Ovary (tissue), 10 donors: ENCODE measurements at places on chromosomes 5 and 9. TPM values are rescaled to one million over a fixed set of nuclear protein-coding genes. Genes with fewer than 3 reads are reported as not detected.

The HAPLN1 gene
- total RNA-seq: not detected

The CTSV gene
- total RNA-seq: not detected

The PTGER4 gene
- total RNA-seq: 0.66 TPM

The GRIA1 gene
- 1.4 TPM for total RNA-seq

The NPR3 gene
- 6.7 TPM for total RNA-seq

The TAL2 gene
- not detected for total RNA-seq

The FAM200C gene
- total RNA-seq: 10.2 TPM

The PCDHGB1 gene
- total RNA-seq: 9.3 TPM

The NDUFS4 gene
- 78.6 TPM for total RNA-seq

The ZDHHC11 gene
- total RNA-seq: 8.0 TPM

The IL33 gene
- 5.7 TPM for total RNA-seq

The PLGRKT gene
- total RNA-seq: 24.6 TPM

The IFNK gene
- total RNA-seq: not detected

The SH3RF2 gene
- total RNA-seq: 0.50 TPM

GRCh38 chr5:173243831-173244305, 8.9 kb upstream of the NKX2-5 start:
- no peak for DNase-seq
- H3K36me3 ChIP-seq: no peaks in the 10 kb centered on the region
- no peak overlapping the region for H3K4me3 ChIP-seq
- H3K27me3 ChIP-seq: no peaks in the 10 kb centered on the region

GRCh38 chr5:179986328-179986727, 78.6 kb upstream of the TBC1D9B start:
- H3K27ac ChIP-seq: no peak overlapping the region
- H3K4me1 ChIP-seq: no peaks in the 10 kb centered on the region
- no peak for DNase-seq
- no peaks in the 10 kb centered on the region for H3K27me3 ChIP-seq

DNA sequence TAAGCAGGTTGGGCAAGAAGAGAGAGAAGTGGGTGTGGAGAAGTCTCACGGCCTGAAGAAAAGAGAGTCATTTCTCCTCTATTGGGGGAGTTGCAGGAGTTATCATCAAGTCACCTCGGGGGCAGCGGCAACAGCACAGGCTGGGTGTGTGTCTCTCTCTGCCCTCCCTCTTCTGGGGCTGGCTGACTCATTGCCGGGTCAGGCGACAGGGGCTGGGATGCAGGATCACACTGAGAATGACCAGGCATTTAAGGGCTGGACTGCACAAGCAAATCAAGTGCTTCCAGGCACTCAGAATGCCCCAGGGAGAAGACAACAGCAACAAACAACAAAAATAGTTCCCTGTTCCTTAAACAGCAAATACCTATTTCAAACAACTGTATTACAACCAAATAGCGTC, 6.3 kb upstream of the EQTN start:
- DNase-seq: peak; percentile 23
- H3K27me3 ChIP-seq: no peaks in the 10 kb centered on the region
- H3K4me1 ChIP-seq: no peaks in the 10 kb centered on the region
- no peaks in the 10 kb centered on the region for H3K36me3 ChIP-seq

DNA sequence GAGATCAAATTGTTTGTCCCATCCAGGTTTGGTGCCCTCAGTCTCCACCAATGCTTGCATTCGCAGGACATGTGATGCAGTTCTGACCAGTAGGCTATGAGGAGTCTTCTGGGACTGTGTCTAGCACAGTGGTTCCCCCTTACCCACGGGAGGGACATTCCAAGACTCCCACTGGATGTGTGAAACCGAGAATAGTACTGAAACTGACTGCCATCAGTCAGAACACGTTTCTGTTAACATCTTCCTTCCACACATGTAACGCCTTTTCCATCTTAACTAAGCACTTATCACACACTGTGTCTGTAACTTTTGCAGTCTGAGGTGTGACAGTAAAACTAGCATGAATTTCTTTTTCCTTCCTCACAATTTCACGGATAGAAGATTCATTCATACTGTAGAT, 74.7 kb downstream of the PTTG1 start:
- no peaks in the 10 kb centered on the region for H3K27me3 ChIP-seq
- no peaks in the 10 kb centered on the region for H3K4me1 ChIP-seq
- H3K27ac ChIP-seq: no peak overlapping the region
- H3K4me3 ChIP-seq: no peak overlapping the region
- no peaks in the 10 kb centered on the region for H3K36me3 ChIP-seq

DNA sequence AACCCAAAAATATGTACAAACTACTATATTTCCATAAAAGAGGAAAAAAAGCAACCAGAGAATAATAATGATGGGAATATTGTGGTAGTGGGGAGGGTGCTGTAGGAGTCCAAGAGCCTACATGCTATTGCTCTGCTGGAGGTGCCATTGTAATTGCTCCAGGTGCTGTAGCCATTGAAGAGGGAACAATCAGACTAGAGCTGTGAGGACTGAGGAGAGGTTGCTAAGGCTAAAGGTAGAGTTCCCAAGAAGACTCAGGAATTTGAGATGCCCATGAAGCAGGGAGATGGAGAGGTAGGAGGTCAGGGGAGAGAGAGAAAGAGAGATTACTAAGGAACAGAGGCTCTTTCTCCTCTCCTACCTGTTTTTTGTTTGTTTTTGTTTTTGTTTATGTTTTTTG, 394.0 kb downstream of the DMRTA1 start:
- no peak overlapping the region for H3K4me3 ChIP-seq
- H3K27ac ChIP-seq: no peak overlapping the region
- H3K36me3 ChIP-seq: no peaks in the 10 kb centered on the region
- H3K27me3 ChIP-seq: no peaks in the 10 kb centered on the region
- no peaks in the 10 kb centered on the region for H3K4me1 ChIP-seq

DNA sequence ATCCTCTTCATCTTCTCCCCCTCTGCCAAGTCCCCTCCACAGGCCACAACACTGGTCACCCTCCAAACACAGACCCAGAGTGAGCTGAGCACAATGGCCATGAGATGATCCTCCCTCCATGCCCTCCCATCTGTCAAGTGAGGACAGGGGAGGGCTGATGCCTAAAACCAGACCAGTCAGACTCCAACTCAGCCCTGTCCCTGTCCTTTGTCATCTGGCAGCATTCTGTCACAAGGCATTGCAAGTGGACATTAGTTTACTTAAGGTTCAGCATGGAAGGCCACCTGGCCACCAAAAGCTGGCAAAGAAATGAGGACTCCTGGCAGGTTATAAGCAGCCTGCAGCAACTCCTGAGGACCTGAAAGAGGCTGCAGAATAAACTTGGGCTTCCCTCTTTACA, 136.2 kb upstream of the SLC30A5 start:
- peaks cover 2% of the 10 kb centered on the region for H3K4me1 ChIP-seq
- no peaks in the 10 kb centered on the region for H3K36me3 ChIP-seq
- DNase-seq: no peak
- no peak overlapping the region for H3K27ac ChIP-seq
- H3K4me3 ChIP-seq: no peak overlapping the region

DNA sequence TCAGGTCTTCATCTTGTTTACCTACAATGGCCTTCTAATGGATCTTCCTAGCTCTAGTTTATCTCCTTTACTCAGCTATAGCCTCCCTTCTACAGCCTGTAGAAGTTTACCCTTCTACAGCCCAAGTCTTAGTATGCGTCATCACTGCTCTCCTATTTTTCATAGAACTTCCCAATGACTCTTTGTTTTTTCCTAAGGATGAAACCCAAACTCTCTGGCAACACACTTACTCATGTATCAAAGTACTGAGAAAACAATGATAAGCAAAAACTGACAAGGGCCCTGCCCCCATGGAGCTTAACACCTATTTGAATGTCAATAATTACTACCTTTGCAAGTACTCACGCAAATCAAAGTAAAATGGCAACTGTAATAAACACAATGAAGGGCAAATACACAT, 33.7 kb downstream of the LEAP2 start:
- peaks cover 1% of the 10 kb centered on the region for H3K4me1 ChIP-seq
- no peaks in the 10 kb centered on the region for H3K36me3 ChIP-seq
- DNase-seq: no peak
- no peak overlapping the region for H3K27ac ChIP-seq
- H3K4me3 ChIP-seq: no peak overlapping the region

- peak; percentile 11 for DNase-seq
- H3K36me3 ChIP-seq: no peaks in the 10 kb centered on the region
- no peak overlapping the region for H3K27ac ChIP-seq
- H3K4me3 ChIP-seq: peak overlapping the region; percentile 1
- no peaks in the 10 kb centered on the region for H3K4me1 ChIP-seq
These were observed 18.6 kb upstream of the IFNB1 start for GRCh38 chr9:21096172-21096900.

GRCh38 chr9:130766927-130767307, 68.1 kb upstream of the ABL1 start:
- no peak for DNase-seq
- H3K4me3 ChIP-seq: no peak overlapping the region
- peaks cover 7% of the 10 kb centered on the region for H3K4me1 ChIP-seq
- H3K27me3 ChIP-seq: no peaks in the 10 kb centered on the region
- H3K27ac ChIP-seq: no peak overlapping the region

GRCh38 chr5:27093279-27093678, 54.9 kb upstream of the CDH9 start:
- no peak for DNase-seq
- H3K36me3 ChIP-seq: no peaks in the 10 kb centered on the region
- no peaks in the 10 kb centered on the region for H3K27me3 ChIP-seq
- no peaks in the 10 kb centered on the region for H3K4me1 ChIP-seq
- H3K4me3 ChIP-seq: no peak overlapping the region

DNA sequence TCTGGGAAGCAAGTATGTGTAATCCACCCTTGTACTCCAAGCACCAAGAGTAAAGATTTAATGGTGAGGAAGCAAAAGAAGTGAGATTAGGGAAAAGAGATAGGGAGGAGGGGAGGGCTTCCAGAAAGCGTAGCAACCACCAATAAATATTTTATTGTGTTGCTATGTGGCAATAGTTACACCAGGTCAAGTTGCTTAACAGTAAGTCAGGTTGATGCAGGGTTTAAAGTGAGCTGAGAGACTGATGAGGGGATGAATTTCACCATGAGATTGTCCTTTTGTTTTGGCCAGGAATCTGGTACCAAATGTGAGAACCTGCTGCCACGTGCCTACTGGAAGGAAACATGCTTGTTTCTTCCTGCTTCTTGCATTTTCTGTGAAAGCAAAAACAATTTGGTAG, 62.7 kb downstream of the PCSK5 start:
- no peaks in the 10 kb centered on the region for H3K36me3 ChIP-seq
- no peak for DNase-seq
- no peaks in the 10 kb centered on the region for H3K27me3 ChIP-seq
- no peak overlapping the region for H3K4me3 ChIP-seq

DNA sequence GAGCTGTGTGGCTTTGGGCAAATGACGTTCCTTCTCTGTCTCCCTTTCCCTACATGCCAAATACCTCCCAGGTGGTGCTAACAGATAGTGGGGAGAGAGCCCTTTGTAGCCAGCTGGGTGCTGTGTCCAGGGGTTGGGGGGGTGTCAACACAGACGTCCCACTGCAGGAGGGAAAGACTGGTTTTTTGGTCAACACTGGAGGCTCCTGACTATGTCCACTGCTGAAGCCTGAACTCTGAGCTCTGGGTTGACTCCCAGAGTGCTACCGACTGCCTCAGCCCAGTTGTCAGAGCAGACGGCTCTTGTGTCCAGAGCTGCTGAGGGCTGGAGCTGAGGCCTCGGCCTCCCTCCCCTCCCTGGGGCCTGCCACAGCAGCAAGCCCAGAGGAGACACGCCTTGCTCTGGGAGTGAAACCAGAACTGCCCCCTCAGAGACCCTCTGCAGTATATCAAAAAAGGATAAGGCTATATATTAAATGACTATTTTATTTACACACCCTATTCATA, 14.8 kb upstream of the SLC25A51 start:
- no peaks in the 10 kb centered on the region for H3K36me3 ChIP-seq
- H3K4me3 ChIP-seq: no peak overlapping the region
- no peak overlapping the region for H3K27ac ChIP-seq
- DNase-seq: no peak
- H3K27me3 ChIP-seq: no peaks in the 10 kb centered on the region
- peaks cover 4% of the 10 kb centered on the region for H3K4me1 ChIP-seq

- no peak overlapping the region for H3K4me3 ChIP-seq
- no peak overlapping the region for H3K27ac ChIP-seq
- H3K27me3 ChIP-seq: no peaks in the 10 kb centered on the region
- no peak for DNase-seq
These were observed 3.0 kb upstream of the SLC25A48 start for GRCh38 chr5:135831439-135831838.

DNA sequence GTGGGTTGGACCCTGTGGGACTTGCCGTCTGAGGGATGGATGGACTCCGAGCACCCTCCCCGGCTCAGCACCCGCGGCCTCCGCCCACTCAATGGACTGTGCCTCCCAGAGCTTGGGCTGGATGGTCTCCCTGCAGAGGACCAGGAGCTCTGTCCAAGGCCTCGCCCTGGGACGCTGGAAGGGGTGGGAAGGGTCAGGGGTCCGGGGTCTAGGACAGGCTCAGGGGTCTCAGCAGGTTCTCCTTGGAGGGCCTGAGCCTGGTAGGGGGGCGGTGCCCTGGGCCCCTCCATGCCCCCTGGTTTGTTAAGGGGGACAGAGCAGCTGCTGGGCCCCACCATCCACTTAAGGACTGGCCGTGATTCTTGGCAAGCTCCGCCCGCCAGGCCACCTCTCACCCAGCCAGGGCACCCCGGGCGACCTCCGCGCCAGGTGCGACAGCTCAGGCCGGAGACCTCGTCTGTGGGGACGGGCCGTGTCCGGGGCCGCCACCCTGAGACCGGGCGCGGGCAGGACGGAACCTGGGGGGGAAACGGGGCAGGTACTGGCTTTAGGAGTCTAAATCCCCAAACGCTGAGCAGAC, 29.2 kb downstream of the EXOC3 start:
- H3K4me3 ChIP-seq: peak overlapping the region; percentile 59
- peak; percentile 69 for DNase-seq
- H3K4me1 ChIP-seq: peaks cover 10% of the 10 kb centered on the region
- no peaks in the 10 kb centered on the region for H3K27me3 ChIP-seq
- peak overlapping the region; percentile 74 for H3K27ac ChIP-seq

DNA sequence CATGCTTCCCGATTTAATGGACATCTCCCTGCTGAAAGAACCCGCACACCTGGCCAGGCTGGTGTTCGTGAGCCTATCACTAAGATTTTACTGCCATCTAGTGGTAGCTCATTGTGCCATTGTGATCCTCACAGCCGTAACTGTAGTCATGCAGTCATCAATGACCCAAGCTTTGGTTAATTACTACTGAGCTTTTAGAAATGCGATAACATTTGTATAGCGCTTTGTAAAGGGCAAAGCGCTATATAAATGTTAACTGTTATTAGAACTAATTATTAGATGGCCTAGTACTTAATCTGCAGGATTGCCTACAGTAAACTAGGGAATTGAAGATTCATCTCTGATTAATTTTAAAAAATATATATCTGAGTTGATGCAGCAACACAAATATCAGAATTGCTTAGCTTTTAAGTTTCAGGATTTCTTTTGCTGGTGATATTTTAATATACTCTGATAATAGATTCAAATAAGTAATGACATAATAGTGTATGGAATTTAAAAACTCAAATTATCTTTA, 90.2 kb downstream of the HACD4 start:
- no peaks in the 10 kb centered on the region for H3K36me3 ChIP-seq
- no peaks in the 10 kb centered on the region for H3K27me3 ChIP-seq
- no peaks in the 10 kb centered on the region for H3K4me1 ChIP-seq
- H3K4me3 ChIP-seq: no peak overlapping the region
- H3K27ac ChIP-seq: no peak overlapping the region
